ENCODE measurements at places on chromosomes 5 and 9.

DNA sequence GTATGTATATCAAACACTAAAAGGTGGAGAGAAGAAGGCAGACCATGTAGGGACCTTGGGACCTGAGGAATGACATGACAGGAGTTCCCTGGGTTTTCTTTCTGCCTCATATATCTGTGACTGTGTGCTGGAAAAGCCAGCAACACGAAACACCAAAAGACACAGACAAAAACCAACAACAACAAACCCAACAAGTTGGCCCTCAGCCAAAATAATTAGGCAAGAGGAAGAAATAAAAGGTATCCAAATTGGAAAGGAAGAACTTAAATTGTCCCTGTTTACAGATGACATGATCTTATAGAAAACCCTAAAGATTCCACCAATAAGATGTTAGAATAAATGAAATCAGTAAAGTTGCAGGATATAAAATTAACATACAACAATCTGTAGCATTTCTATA lies 21.7 kb downstream of the ABO start:
- no peak for DNase-seq

GRCh38 chr5:154411338-154411737 lies 34.5 kb upstream of the SAP30L start:
- no peak for DNase-seq

DNA sequence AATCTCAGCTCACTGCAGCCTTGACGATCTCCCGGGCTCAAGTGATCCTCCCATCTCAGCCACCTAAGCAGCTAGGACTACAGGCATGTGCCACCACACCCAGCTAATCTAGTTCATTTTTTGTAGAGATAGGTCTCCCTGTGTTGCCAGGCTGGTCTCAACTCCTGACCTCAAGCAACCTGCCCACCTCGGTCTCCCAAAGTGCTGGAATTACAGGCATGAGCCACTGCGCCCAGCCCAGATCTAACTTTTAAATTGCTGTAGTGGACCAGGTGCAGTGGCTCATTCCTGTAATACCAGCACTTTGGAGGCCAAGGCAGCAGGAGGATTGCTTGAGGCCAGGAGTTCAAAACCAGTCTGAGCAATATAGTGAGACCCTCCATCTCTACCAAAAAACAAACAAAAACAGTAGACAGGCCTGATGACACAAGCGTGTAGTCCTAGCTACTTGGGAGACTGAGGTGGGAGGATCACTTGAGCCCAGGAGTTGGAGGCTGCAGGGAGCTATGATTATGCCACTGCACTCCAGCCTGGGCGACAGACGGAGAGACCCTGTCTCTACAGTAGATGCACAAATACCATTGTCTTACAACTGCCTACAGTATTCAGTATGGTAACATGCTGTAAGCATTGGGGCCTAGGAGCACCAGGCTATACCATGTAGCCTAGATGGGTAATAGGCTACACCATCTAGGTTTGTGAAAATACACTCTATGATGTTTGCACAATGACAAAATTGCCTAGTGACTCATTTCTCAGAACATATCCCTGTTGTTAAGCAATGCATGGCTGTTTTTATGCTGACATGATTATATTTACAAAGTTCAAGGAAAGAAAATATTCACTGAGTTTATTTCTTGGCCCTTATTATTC lies 1.5 kb upstream of the SIT1 start:
- no peak for DNase-seq

DNA sequence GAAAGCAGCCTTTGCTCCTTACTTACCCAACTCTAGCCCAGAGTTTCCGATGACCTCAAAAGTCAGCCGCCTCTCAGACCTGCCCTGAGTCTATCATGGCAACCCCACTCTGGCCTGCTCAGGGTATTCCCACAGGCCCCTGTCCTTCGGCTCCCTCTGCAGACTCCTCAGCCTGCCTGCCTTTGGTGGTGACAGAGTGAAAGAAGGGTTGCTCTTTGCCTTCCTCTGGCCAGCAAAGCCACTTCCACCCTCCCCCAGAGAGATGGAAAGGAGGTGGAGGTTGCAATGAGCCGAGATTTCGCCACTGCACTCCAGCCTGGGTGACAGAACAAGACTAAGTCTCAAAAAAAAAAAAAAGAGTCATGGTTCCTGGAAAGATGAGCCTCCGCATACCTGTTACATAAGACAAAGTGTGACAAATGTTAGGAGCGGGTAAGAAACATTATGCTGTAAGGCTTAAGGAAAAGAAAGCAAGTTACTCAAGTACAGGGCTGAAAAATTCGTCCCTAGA lies 2.3 kb upstream of the SMIM33 start:
- no peak for DNase-seq

DNA sequence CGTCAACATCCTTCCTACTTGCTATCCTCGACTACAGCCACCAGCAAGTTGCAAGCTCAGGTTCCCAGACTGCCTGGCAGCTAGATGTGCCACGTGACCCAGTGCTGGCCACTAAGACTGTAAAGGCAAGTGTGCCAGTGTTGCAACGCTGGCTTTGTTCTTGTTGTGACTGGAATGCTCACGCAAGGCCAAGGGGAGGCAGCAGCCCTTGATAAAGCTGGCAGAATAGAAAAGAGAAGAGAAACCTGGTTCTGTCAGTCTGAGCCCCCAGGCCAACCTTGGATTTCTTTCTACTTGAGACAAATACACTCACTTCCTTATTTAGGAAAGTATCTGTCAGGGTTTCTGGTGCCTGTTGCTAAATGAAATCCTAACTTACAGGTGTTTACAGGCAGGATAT lies 113.0 kb downstream of the KLHL3 start:
- DNase-seq: no peak

- no peak for DNase-seq
Observed at GRCh38 chr5:172845576-172845975, 11.5 kb downstream of the ERGIC1 start.

DNA sequence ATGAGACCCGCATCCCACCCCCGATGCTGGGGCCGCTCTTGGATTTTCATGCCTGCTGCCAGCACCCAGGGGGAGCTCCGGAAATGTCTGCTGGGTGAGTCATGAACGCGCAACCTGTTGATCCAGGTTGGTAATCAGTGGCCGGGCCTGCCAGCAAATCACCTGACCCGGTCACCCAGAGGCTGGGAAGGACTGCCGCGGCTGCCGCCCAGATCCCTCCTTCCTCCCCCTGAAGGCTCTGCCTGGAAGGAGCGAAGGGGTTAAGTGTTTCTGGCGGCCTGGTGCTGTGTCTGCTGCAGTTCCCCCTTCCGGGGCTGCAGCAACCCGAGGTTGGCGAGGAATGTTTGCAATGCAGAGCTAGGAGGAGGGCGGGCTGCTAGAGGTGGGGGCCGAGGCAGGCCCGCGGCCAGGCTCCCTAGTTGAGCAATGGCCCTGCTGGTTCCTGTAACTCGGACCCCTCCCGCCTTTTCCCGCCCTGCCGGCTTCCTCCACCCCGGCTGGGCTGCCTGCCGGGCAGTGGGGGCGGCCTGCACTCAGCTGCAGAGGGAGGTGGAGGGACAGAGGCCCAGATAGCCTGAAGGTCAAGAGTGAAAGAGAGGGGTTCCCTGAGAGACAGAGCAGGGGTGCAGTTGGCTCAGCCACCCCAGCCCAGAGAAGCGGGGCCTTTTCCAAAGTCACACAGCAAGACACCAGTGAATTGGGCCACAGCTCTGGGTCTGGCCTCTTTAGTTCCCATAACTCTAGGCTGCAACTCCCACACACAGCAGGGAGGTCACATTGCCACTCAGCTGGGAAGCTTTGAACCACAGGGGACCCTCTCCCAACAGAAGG lies 156.3 kb upstream of the IER5L start:
- no peak for DNase-seq

DNA sequence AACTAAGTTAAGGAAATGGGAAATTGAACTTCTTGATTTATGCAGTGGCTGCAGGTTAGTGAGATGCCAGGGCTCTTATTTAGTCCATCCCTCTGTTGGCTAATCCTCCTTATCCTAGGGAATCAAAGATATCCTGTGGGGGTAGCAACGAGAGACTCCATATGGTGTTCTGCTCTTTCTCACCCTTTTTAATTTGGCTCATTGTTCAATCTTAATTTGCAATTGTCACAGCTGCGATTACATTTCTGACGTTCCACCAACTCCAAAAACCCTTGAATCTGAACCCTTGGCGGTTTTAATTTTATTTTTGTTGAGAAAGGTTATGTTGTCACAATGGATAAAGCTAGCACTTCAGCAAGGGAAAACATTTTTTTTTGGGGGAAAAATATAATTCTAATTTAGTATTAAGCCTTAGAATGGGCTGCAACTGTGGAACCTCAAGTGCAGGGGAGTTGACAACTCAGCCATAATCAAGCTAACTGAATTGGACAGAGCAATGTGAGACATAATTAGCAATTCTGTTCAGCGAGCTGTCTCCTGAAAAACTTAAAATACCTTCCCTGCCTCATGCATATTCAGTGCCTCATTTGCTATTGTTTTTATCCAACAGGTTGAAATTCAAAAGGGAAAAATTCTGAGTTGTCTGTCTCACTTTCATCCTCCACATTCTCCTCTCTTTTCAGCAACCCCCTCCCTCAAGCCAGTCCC lies 91.3 kb downstream of the MAT2B start:
- DNase-seq: no peak

DNA sequence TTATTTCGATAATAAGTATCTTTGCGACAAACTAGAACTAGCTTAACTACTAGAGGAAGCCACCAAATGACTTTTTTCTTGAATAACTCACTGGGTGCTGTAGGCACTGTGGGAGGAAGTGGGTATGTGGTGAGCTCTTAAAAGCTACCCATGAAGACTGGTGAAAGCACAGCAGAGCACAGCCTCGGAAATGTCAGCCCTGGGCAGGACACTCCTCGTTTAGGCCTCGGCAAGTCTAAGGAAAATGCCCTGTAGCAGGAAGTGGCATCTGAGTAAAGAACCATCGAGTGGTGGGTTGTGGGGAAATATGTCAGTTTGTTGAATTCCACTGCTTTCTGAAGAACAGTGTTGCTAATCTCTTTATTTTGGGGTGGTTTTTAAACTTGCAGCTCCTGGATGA lies 44.0 kb upstream of the NCS1 start:
- DNase-seq: peak; percentile 20

DNA sequence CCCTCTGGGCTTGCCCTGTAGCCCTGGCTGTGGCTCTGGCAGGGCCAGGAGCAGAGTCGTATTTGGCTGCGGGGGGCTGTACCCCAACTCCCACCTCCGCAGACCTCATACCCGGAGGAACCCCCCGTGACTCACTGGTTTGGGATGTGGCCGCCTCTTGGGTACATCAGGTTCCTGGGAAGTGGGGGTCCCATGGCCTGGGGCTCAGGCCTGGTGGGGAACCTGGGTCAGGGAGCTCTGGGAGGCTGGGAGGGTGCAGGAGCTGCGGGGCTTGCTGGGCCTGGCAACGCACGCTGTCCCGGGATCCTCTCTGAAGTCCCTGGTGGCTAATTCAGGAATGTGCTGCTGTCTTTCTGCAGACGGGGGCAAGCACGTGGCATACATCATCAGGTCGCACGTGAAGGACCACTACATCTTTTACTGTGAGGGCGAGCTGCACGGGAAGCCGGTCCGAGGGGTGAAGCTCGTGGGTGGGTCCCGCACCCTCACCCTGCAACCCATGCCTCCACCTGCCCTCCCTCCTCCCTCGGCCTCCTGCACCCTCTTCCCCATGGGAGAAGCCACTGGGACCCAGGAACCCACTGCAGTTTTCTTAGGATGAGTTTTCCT lies 2.4 kb downstream of the LCN1 start:
- DNase-seq: no peak

DNA sequence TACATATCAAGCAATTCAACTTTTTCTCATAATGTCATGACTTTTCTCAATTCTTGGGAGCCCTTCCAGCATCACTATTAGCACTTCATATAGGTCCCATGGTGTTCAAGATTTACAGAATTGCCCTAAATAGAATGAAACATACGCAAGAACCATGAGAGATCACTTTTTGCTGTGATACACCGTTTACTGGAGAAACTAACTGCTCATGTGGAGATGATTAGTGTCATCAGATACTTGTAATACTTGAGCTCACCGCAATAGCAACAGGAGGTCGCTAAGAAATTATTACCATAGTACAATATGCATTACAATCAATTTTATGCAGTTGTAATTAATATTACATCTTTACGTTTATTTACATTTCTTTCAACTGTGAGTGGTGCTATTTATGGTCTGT lies 4.8 kb upstream of the PCSK5 start:
- DNase-seq: no peak

DNA sequence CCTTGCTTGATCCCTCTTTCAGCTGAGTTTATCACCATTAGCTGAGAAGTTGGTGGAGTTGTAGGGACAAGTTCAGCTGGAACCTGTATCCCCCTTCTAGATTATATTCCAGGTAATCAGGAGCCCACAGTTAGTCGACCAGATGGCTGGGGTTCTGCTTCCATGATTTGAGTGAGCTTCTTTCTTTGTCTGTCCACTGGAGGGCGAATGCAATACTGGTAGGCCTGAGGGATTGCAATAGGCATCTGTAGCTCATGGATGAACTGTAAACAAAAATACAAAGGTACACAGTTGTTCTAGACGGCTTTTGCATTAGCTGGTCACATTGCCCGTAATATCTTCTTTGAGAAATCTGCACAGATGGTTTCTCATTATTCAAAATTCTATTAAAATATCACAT lies 88.9 kb downstream of the PCSK5 start:
- DNase-seq: peak; percentile 15

DNA sequence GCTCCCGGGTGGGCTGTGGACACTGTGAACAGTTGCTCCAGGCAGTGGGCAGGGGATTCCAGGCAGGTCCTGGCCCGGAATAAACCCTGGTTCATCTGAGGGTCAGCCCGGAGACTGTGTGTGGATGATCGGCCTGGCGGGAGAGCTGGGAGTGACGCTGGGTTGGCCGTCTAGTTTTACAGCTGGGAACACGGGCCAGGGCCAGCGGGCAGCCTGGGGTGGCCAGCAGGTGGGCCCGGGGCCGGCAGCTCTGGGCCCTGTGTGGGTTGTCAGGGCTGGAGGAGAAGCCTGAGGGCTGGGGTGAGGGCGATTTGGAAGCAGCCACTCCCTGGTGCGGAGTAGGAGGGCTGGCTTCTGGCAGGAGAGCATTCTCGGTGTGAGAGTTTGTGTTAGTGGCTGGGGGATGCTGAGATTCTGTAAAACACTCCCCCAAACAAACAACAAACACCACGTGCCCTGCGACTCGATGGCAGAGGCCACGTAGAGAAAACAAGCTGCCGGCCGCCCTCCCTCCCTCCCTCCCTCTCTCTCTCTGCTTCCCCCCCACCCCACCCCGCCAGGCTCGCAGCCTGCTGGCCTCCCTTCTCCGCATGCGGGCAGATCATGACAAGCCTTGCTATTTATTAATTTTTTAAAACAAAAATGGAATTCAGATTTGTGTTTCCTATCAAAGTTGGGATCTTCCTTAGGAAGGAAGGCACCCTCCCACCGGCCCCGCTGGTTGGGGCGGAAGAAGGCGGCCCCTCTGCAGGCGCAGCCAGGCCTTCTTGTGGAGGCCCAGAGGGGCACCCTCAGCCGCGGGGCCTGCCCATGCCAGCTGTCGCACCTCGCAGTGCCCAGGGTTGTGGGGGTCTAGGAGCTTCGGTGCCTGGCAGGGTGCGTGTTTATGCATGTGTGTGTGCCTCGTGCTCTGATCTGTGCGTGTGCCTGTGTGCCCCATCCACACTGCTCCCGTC lies 49.5 kb downstream of the RXRA start:
- no peak for DNase-seq

All from NAMALWA (cell line).